ENCODE measurements at places on chromosomes 16 and 17.
A peak's percentile ranks its signal among the peaks of the same experiment; 100 is the strongest.

DNA sequence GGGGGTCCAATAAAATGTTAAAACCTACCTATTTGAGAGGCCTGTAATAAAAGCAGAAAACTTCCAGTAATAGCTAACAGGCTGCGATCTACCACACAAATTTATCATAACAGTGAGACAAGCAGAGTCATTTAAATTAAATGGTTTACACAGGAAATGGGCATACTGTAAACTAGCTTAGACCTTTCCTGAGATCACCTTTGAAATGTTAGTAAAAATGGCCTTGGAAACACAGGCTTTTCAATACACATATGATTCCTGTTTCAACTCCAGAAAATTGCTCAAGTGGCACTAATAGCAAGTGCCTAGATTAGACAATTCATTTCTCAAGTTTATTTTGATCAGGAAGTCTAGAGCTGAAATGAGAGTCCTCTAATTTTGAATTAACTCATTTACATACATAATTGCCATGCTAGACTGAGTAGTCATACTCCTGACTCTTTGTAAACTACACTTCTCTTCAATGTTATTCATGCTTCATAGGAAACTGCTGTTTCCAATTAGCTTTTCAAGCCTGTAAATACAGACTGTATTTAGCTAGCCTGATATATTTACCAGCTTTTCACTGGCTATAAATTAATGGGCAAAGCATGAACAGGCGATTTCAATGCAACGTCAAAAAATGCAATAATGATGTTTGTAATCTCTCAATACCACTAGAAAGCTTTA, 43.3 kb downstream of the PARN start:
- no peak for DNase-seq

DNA sequence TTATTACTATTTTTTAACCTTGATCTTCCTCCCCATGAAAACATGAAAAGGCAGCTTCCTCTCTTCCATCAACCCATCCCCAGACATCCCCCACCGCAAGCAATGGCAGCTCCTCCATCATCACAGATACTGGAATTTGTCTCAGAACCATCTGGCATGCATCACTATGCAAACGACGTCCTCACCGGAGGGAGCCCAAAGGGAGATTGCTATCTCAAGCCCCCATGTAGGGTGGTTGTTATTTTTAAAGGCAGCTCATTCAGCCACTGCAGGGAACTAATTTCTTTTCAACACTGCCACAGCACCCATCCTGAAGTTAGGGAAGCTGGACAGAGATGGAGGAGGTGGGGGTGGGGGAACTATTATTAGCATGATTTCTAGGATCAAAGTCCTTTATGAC, 222.5 kb downstream of the FOXL1 start:
- peak; percentile 55 for DNase-seq

GRCh38 chr17:80874866-80875445, 116.7 kb upstream of the CHMP6 start:
- DNase-seq, result no peak

DNA sequence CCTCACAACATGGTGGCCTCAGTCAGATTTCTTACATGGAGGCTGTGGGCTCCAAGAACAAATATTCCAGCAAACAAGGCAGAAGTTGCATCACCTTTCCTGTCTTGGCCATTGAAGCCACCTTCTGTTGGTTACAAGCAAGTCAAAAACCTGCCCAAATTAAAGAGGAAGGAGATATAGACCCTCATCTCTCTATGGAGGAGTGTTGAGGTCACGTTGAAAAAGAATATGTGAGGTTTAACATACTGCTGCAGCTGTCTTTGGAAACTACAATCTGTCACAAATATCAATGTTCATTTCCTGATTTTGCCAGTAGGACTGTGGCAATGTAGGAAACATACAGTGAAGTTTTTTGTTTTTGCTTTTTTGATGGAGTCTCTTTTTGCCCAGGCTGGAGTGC, 211.4 kb downstream of the COPRS start:
- no peak for DNase-seq

DNA sequence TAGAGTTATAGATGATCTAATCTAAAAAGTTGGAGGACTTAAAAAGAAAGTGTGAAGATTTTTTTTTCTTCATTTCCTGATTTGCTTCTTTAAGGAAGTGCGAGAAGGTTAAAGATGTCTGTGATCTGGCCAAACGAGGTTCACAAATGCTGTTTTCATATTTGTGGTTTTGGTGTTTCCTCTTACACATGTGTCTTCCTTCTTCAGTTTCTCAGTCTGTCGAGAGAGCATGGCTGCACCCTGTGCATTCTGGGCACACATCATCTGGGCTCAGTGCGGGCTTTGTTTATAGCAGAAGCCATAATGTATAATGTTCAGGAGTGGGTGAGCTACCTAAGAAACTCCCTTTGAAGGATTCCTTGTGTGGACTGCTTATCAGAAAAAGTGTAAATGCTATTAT, 260.4 kb upstream of the TBX2 start:
- no peak for DNase-seq

DNA sequence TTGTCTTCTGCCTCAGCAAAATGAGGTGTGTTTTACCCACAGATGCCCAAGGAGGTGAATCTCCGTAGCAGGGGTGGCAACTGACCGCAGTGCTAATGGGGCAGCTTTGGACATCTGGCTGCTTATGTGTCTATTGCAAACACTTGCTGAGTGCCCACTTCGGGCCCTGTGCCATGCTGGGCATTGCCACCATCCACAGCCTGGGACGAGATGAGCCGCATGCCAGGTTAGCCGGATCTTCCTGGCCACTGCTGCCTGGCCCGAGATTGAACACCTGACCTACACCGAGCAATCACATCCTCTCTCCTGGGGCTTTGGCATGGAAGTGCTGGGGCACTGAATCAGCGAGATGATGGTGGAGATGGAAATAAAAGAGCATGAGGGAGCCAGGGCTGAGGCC, 238.7 kb downstream of the GSG1L start:
- no peak for DNase-seq

GRCh38 chr17:1095090-1095852, 84.5 kb downstream of the ABR start:
- no peak for DNase-seq

- no peak for DNase-seq
Observed at GRCh38 chr17:68351395-68351794, 60.1 kb downstream of the ARSG start.

DNA sequence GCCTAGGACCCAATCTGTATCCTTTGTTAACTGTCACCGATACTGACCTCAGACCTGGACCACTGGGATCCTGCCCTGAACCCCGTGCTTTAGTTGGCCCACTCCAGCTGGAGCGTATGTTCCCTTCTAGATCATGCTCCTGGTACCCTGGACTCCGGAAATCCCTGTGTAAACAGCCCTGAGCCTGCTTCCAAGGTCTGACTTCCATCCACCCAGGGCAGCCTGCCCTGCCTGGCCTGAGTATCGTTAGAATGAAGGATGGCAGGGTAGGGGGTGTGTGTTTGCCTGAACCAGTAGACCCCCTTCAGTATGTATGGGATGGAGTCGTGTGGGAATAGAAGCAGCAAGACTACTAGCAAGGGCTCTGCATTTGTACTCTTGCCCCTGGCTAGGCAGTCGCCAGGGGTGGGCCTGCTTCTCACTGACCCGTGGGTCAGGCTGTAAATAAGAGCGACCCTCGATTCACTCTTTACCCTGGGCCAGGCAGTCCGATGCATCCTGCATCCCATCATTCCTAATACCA, 691 bp upstream of the TMEM98 start:
- DNase-seq, result no peak

DNA sequence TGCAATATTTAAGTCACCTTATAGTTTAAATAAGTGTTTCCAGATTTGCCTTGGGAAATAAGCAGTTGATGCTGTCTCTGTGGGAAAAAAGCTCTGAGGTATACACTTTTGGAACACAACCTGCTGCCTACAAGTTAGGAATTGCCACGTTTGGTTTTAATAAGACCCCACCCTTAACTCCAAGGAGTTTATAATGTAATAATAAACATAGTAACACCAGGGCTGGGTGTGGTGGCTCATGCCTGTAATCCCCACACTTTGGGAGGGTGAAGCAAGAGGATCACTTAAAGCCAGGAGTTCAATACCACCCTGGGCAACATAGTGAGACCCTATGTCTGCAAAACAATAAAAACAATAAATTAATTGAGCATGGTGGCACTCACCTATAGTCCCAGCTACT, 15.9 kb upstream of the SMG1 start:
- DNase-seq, result no peak

GRCh38 chr17:28712032-28712704, 480 bp upstream of the PROCA1 start:
- DNase-seq, result no peak

DNA sequence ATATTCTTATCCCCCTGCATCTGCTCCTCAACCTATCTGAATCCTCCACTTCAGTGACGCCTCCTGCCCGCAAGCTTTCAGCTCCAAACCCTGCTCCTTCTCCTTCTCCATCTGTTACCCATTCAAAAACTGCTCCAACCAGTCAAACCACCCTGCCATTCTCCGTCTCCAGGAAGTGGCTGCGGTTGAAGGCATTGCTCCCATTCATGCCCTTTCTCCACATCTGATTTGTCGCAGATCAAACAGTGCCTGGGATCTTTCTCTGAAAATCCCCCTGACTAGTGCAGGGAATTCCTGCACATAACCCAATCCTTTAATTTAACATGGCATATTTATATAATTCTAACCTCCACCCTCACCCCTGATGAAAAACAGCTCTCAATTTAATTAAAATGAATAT, 56.3 kb downstream of the SLFN5 start:
- no peak for DNase-seq

- DNase-seq, result no peak
Observed at GRCh38 chr16:11057711-11058345, 113.5 kb downstream of the CLEC16A start.

- no peak for DNase-seq
Observed at GRCh38 chr16:64269756-64270155, 852.1 kb downstream of the CDH11 start.

- no peak for DNase-seq
Observed at GRCh38 chr17:71330099-71330375, 790.8 kb upstream of the SOX9 start.

- no peak for DNase-seq
Observed at GRCh38 chr17:12909046-12909445, 108.8 kb downstream of the ELAC2 start.

DNA sequence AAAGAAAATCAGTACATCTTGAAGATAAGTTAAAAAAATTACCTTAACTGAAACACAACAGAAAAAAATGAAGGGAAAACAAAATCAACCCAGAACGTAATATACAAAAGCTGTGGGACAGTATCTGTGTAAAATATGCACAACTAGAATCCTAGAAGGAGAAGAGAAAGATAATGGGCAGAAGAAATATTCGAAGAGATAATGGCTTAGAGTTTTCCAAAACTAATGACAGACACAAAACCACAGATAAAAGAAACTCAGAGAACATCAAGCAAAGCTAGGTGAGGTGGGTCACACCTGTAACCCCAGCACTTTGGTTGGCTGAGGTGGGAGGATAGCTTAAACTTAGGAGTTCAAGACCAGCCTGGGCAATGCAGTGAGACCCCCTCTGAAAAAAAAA, 117.1 kb downstream of the TRIM37 start:
- no peak for DNase-seq

- DNase-seq, result no peak
Observed at GRCh38 chr17:45841883-45842525, 2.7 kb upstream of the SPPL2C start.

- DNase-seq, result no peak
Observed at GRCh38 chr16:31181102-31181830, 1.3 kb downstream of the FUS start.

- no peak for DNase-seq
Observed at GRCh38 chr16:89476379-89476778, 14.0 kb downstream of the ANKRD11 start.

DNA sequence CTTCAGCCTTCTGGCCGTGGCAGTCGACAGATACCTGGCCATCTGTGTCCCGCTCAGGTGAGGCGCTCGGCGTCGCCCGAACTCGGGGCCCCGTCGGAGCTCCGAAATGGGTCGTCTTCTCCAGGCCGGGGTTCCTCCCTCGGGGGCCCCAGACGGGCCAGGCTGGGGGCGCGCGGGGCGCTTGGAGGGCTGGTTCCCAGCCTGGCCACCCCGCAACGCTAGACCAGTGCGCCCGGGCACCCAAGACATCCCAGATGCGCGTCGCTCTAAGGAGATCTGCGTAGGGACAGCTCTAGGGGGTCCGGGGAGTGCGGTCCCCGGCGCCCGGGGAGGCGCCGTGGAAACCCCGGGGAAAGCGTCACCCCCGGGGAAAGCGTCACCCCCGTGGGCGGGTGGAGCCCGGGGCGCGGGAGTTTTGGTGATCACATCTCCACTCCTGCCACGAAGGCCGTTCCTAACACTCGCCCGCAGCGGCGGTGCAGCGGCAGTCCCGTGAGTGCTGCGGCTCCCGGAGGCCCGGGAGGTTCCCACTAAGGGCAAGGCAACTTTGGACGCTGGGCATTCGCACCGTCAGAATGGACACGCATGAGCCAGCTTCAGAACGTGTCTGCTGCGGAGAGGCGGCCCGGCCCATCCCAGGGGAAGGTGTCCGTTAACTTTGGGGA, 729 bp downstream of the ADORA2B start:
- DNase-seq, result no peak

- no peak for DNase-seq
Observed at GRCh38 chr16:70437582-70438557, 1.0 kb downstream of the ST3GAL2 start.

DNA sequence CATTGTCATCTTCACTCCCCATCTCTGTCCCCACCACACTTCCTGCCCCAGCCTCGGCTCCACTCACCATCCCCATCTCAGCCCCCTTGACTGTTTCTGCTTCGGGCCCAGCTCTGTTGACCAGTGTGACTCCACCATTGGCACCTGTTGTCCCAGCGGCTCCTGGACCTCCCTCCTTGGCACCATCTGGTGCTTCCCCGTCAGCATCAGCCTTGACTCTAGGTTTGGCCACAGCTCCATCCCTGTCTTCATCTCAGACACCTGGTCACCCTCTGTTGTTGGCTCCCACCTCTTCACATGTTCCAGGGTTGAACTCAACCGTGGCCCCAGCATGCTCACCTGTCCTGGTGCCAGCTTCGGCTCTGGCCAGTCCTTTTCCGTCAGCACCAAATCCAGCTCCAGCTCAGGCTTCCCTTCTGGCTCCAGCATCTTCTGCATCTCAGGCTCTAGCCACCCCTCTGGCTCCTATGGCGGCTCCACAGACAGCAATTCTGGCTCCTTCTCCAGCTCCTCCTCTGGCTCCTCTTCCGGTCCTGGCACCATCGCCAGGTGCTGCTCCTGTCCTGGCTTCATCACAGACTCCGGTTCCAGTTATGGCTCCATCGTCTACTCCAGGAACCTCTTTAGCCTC, 24.4 kb upstream of the PHKG2 start:
- no peak for DNase-seq

GRCh38 chr16:67571464-67571863, 9.1 kb downstream of the CTCF start:
- DNase-seq, result no peak

DNA sequence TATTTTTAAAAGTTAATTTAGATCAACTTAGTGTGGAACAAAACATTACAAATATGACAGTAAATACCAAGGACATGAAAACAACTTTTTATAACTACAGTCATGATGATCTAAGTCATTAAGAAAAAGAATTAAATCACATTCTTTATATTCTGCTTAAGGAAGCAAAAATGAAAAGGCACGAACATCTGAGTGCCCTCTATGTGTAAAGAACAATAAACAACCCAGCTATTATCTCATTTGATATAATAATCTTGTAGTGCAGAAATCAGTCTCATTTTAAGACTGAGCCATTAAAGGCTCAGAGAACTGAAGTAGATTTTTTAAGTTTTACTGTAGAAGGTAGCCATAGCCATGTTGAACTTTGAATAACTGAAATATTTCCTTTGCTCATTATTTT, 13.4 kb downstream of the MYO1D start:
- no peak for DNase-seq

- no peak for DNase-seq
Observed at GRCh38 chr17:7167832-7168231, 11.3 kb downstream of the ASGR1 start.

GRCh38 chr17:16878606-16879005, 93.3 kb downstream of the TNFRSF13B start:
- DNase-seq, result no peak
